Fibroblast of gingiva (primary cell): ENCODE measurements at places on chromosomes 4 and X.

GRCh38 chr4:3041192-3042142, 32.9 kb downstream of the HTT-AS start:
- peak; percentile 60 for DNase-seq

GRCh38 chrX:54230435-54231148, 47.5 kb upstream of the FAM120C start:
- peak; percentile 2 for DNase-seq

- no peak for DNase-seq
These were observed 59.0 kb upstream of the VCX3B start for GRCh38 chrX:8405631-8406030.

GRCh38 chr4:87029356-87029755, 94.5 kb downstream of the AFF1 start:
- DNase-seq: peak; percentile 14
